Gastrocnemius medialis (tissue), 4 donors: ENCODE measurements at places on chromosomes 11 and 22.

DNA sequence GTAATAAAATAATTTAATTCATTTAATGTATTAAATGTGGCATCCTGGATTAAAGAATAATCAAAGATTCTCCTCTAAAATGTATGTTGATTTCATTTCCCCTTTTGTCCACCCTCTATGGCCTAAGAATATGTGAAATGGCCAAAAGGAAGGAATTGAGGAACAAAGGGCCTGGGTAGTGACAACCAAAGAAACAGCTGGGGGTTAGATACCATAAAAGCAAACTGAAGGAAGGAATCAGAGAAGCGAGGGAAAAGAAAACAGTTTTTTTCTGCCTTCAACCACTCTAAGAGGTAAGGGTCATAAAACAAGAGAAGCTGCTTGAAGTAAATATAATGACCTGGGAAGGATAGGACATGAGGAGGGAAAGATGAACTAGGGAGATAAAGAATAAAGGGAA, 139.3 kb downstream of the FAM76B start:
- DNase-seq: no peak

GRCh38 chr11:2666828-2667570, 32.8 kb downstream of the KCNQ1OT1 start:
- DNase-seq: no peak

GRCh38 chr11:35232891-35233330, 93.9 kb downstream of the CD44 start:
- DNase-seq: no peak

GRCh38 chr22:30459181-30460052, 12.4 kb downstream of the SEC14L3 start:
- DNase-seq: no peak

GRCh38 chr22:31814942-31815341, 61.1 kb downstream of the DEPDC5 start:
- no peak for DNase-seq

DNA sequence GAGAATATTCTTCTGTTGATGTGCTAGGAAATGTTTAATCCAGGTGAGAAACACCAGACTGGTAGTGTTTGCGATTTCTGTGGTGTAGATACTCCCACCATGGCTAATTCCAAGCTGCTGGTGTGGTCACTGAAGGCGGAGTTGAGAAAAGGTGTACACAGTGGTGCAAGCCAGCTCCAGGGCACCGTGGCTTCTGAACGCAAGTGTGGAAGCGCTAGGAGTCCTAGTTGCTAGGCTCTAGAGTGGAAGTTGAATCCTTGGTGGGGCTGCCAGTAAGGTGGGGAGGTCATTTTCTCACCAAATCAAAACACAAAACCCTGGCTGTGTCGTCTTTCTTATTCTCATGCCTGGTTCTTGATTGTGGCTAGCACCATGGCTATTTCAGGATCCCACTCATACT, 61.6 kb downstream of the ZBTB16 start:
- DNase-seq: peak; percentile 41

- no peak for DNase-seq
Measured at GRCh38 chr11:2091786-2092463, 47.3 kb downstream of the IGF2 start.

GRCh38 chr11:118415739-118416068, 14.3 kb downstream of the ATP5MG start:
- DNase-seq: peak; percentile 35

DNA sequence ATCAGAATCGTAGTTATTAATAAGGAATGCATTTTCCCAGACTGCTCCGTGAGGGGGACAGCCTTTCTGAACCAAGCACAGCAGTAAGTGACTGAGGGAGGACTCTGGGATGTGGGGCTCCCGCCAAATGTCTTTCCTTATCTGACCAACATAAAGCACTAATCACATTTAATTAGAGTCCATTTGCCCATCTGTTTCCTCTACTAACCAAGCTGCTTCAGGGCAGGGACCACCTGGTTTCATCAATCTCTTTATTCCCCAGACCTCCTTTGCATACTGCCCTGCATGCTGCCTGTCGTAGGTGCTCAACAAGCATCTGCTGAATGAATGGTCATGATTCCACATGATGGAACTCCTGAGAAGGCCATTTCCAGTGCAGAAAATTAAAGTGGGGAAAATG, 29.4 kb downstream of the SMCO4 start:
- no peak for DNase-seq

- peak; percentile 37 for DNase-seq
Measured at GRCh38 chr11:10857459-10857708, 469 bp downstream of the ZBED5 start.

GRCh38 chr11:66115638-66116301, 45.7 kb downstream of the PACS1 start:
- DNase-seq: no peak

- DNase-seq: no peak
Measured at GRCh38 chr11:6771926-6772893, at the start of gene OR2AG2. OR2AG2 (minus strand) TSS chr11:6771976; CDS start chr11:6768957, 3,019 bp downstream.

DNA sequence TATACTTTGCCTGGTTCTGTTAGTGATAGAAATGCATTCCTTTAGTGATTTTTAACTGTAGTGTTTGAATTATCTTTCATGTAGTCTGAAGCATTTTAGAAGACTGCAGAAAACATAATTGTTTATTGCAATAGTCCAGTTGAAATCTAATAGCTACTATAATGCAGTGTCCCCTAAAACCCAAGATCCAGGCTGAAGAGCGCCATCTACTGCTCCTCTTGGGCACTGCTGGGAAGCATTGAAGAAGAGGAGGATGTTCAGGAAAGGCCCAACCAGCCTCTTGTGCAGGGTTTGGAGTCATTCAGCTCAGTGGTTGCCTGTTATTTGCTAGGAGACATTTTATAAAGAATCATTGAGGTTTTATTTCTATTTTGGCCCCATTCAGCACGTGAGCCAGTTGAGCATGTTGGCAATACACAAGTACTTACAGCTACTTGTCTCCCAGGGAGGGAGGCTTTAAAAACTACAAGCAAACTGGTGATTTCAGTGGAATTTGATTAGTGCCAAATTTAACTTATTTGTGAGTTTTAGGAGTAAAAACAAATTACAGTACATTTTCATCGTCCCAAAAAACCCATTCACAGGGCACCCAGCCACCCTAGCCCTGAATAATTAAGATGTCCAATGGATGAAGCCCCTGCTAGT, 74.9 kb upstream of the HORMAD2 start:
- DNase-seq: peak; percentile 24

GRCh38 chr11:96098511-96099241, 174.8 kb upstream of the MTMR2 start:
- DNase-seq: no peak

- no peak for DNase-seq
Measured at GRCh38 chr11:45079943-45080719, 66.3 kb upstream of the PRDM11 start.

DNA sequence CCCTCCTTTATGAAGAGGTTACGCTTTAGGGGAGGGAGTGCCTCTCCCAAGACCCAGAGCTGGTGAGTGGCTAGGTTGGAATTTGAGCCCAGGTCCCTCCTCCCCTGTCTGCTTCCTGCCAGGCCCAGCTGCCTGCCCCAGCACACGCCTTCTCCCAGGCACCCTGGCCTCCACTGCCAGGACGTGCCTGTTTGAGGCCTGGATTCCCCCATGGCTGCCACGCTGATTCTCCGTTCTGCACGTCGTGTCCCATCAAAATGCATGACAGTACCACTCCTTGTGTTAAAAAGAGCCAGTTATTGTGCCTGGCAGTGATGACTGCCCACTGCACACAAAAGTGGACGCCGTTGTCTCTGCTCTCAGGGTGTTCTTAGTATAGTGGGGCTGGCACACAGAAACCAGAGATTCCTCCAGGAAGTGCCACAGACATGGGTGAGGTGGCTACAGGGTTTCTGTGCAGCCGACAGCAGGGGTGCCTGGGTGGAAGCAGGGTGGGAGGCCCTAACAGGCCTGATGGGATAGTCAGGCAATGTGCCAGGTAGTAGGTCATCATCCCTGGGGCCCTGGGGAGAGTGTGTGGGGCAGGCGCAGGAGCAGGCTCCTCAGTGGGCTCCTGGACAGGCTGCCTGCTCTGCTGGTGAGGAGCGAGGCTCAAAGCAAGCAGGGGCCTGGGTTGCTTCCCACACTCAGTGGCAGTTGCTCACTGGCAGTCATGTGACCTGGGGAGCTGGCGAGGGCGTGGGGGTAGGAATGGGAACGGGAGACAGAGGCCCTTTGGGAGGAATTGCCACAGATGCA, 24.2 kb downstream of the MED15 start:
- DNase-seq: peak; percentile 84

GRCh38 chr22:24118689-24119384, 62.5 kb upstream of the SUSD2 start:
- DNase-seq: no peak

DNA sequence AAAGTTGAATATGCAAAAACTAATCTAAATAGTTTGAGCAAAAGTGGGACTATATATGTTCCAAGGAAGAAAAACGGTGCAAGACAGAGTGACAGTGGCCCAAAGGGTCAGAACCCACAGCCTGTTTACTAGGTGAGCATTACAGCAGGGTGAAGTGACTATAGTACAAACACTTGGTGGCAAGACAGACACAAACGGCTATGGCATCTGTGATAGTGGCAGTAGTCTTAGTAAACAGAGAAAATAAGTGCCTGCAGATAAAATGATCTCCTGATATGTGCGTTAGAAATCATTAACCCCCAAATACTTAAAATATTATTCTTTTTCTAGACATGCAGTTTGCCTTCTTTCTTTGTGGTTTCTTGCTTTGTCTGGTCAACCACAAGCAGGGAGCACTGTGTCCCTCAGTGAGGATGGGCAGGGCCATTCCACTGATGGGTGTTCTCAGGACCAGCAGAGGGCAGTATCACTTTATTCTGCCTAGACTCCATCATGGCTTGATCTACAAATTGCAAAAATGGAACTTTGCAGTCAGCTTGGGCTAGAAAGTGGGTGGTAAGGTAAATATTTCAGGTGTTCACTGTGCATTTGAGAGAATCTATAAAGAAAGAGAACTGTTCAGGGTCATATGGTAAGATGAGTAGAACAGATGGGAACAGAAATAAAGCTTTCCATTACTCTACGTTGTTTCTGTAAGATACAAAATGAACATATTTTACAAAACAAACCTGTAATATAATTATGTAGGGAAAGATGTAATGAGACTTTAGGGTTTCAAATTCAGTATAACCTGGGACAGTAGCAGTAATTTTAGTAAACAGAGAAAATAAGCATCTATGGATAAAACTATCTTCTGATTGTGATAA, 198.2 kb downstream of the SWAP70 start:
- DNase-seq: peak; percentile 6

- DNase-seq: no peak
Measured at GRCh38 chr11:77072851-77073327, 6.1 kb downstream of the CAPN5 start.

DNA sequence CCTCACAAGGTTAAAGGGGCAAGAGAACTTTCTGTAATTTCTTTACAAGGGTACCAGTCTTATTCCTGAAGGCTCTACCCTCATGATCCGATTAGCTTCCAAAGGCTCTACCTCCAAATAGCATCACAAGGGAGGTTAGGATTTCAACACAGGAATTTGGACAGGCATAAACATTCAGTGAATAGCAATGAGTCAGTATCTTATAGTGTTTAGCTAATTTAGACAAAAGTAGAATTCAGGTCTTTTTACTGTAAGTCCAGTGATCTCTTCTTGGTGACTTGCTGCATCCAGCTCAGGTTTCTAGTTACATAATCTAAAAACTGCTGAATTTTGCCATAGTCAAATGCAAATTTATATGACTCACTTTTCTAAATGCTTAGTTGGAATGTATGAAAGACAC, 1995.6 kb upstream of the RAG2 start:
- DNase-seq: no peak

- no peak for DNase-seq
Measured at GRCh38 chr11:4095509-4096230, 1.1 kb downstream of the RRM1 start.

DNA sequence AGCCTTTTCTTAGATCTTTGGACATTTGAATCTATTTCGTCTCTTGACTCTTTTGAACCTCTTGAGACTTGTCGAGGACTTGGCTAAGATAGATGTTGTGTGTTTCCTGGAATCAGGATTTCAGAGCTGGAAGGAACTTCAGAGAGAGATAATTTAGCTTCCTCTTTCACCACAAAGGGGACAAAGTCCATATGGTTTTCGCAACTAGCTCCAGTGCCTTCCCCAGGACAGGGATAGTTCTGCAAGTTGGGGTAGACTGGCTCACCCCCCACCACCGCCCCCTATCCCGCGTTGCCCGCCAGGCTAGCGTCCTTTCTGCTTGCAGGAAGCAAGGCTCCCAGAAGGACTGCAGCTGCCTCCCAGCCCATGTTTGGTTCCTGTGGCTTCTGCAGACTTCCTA, 75.7 kb upstream of the MYO18B start:
- DNase-seq: peak; percentile 23

DNA sequence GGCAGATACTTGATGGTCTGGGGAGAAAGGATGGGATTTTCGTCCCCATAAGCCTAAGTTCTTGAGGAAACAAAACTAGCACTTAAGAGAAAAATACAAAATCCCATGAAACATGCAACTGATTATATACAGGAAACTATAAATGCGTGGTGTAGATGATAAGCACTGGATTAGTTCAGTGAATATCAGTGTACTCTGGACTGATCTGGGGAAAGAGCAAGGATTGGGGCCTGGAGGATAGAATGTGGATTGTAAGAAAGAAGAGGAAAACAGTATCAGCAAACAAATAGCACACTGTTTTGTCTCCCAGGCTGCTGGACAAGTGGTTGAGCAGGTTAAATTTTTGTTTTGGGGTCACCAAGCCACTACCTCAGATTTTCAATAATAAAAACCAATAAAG, 49.8 kb downstream of the DCUN1D5 start:
- DNase-seq: no peak

GRCh38 chr11:59822989-59823566, 12.5 kb upstream of the MRPL16 start:
- no peak for DNase-seq

GRCh38 chr11:72599325-72600117, 74.7 kb downstream of the PDE2A start:
- DNase-seq: no peak

- DNase-seq: no peak
Measured at GRCh38 chr11:77155082-77155475, 27.0 kb downstream of the MYO7A start.

DNA sequence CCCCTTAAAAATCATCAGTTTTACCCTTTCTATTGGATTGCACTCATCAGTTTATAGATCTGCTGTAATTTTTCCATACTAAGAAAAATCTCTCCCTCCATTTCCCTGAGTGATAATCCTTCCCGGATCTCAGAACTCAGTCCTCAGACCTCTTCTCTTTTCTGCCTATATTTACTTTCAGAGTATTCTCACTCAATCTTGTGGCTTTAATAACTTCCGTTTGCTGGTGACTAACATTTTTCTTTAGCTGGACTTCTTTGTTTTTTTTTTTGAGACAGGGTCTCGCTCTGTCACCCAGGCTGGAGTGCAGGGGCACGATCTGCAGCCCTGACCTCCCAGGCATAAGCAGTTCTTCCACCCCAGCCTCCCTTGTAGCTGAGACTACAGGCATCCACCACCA, 10.4 kb downstream of the ATXN10 start:
- DNase-seq: no peak

- no peak for DNase-seq
Measured at GRCh38 chr11:87256694-87257340, 219.1 kb downstream of the TMEM135 start.

DNA sequence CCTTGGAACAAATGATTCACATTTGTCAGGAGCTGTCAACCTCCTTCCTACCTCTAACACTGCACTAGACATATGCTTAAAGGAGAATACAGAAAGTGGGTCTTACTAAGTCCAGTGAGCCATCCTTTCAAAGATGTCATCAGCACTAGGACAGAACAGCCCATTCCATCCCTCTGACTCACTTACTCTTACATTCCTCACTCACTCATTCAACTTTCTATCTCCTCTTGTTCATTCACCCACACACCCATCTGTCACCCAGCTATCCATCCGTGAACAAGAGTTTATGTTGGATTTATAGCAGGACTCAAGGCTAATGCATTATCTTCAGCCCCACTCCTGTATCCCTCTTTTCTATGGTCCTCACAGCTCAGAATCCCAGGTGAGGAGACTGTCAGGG, 9.1 kb downstream of the INSC start:
- no peak for DNase-seq
